Stomach (tissue), 19 donors: ENCODE measurements at places on chromosomes 7 and 10. TPM values are rescaled to one million over a fixed set of nuclear protein-coding genes. Genes with fewer than 3 reads are reported as not detected.
A peak's percentile ranks its signal among the peaks of the same experiment; 100 is the strongest.

- H3K36me3 ChIP-seq: no peaks in the 10 kb centered on the region
- peaks cover 11% of the 10 kb centered on the region for H3K4me1 ChIP-seq
- H3K27ac ChIP-seq: peak overlapping the region; percentile 76
- H3K27me3 ChIP-seq: no peaks in the 10 kb centered on the region
These were observed 40.3 kb upstream of the MET start for GRCh38 chr7:116631676-116632075.

- H3K4me3 ChIP-seq: no peak overlapping the region
- peaks cover 5% of the 10 kb centered on the region for H3K4me1 ChIP-seq
- no peak overlapping the region for H3K27ac ChIP-seq
- DNase-seq: no peak
- no peaks in the 10 kb centered on the region for H3K27me3 ChIP-seq
- H3K36me3 ChIP-seq: no peaks in the 10 kb centered on the region
These were observed 20.0 kb upstream of the TNRC18 start for GRCh38 chr7:5443678-5444077.

- H3K4me3 ChIP-seq: no peak overlapping the region
- H3K4me1 ChIP-seq: no peaks in the 10 kb centered on the region
- no peaks in the 10 kb centered on the region for H3K27me3 ChIP-seq
- no peak overlapping the region for H3K27ac ChIP-seq
These were observed 125.8 kb downstream of the CACNA2D1 start for GRCh38 chr7:82317760-82318159.

Gene CWF19L1
- 13.3 TPM for total RNA-seq

Gene MYOZ1
- total RNA-seq: not detected

GRCh38 chr7:105621617-105622016, 40.3 kb upstream of the EFCAB10 start:
- no peaks in the 10 kb centered on the region for H3K4me1 ChIP-seq
- H3K27me3 ChIP-seq: no peaks in the 10 kb centered on the region
- peak; percentile 75 for DNase-seq
- peaks cover 73% of the 10 kb centered on the region for H3K36me3 ChIP-seq

- H3K4me1 ChIP-seq: no peaks in the 10 kb centered on the region
- H3K27ac ChIP-seq: no peak overlapping the region
- no peak overlapping the region for H3K4me3 ChIP-seq
- no peak for DNase-seq
- no peaks in the 10 kb centered on the region for H3K27me3 ChIP-seq
These were observed 53.5 kb upstream of the FRMD4A start for GRCh38 chr10:14384116-14384730.

GRCh38 chr10:12201543-12201942, 5.6 kb downstream of the CDC123 start:
- DNase-seq: no peak
- H3K4me1 ChIP-seq: peaks cover 25% of the 10 kb centered on the region
- H3K4me3 ChIP-seq: no peak overlapping the region
- no peaks in the 10 kb centered on the region for H3K27me3 ChIP-seq
- H3K36me3 ChIP-seq: peaks cover 71% of the 10 kb centered on the region

Gene AKR1C1
- total RNA-seq: 17.4 TPM

Gene COBL
- total RNA-seq: 33.3 TPM

DNA sequence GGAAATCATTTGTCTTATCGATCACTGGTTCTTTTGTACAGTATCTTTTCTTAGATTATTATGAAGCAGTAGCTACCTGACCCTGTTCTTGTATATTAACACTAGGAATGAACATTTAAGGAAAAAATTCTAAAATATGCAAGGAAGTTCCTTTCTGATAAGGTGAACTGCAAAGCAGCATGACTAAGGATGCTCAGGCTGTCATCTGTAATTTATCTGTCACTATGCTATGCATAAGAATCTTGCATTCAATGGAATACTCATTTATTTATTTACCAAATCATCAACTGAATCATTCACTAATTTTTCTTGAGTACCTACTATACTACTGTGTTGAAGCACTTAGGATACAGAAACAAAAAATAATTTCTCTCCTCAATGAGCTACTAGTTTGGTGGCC, 5.8 kb downstream of the GSDME start:
- no peak overlapping the region for H3K4me3 ChIP-seq
- H3K27me3 ChIP-seq: no peaks in the 10 kb centered on the region
- H3K4me1 ChIP-seq: peaks cover 4% of the 10 kb centered on the region
- DNase-seq: no peak
- no peak overlapping the region for H3K27ac ChIP-seq
- H3K36me3 ChIP-seq: no peaks in the 10 kb centered on the region

Gene NKX1-2
- total RNA-seq: not detected

- no peaks in the 10 kb centered on the region for H3K36me3 ChIP-seq
- no peak for DNase-seq
- H3K4me1 ChIP-seq: no peaks in the 10 kb centered on the region
- H3K27me3 ChIP-seq: no peaks in the 10 kb centered on the region
- H3K27ac ChIP-seq: no peak overlapping the region
These were observed 78.0 kb upstream of the TNS3 start for GRCh38 chr7:47659664-47660462.

Gene KNDC1
- 1.7 TPM for total RNA-seq

Gene AKR1C4
- total RNA-seq: not detected

- H3K27ac ChIP-seq: no peak overlapping the region
- H3K36me3 ChIP-seq: no peaks in the 10 kb centered on the region
- H3K4me1 ChIP-seq: no peaks in the 10 kb centered on the region
- H3K27me3 ChIP-seq: no peaks in the 10 kb centered on the region
- no peak for DNase-seq
These were observed 43.0 kb downstream of the CH25H start for GRCh38 chr10:89164080-89164479.

Gene IFRD1
- 76.4 TPM for total RNA-seq

GRCh38 chr10:69644658-69645295, 14.7 kb downstream of the FAM241B start:
- H3K4me3 ChIP-seq: no peak overlapping the region
- no peaks in the 10 kb centered on the region for H3K4me1 ChIP-seq
- DNase-seq: peak; percentile 61
- no peak overlapping the region for H3K27ac ChIP-seq
- H3K27me3 ChIP-seq: peaks cover 22% of the 10 kb centered on the region
- no peaks in the 10 kb centered on the region for H3K36me3 ChIP-seq

GRCh38 chr10:114723991-114724715, 66.1 kb upstream of the ABLIM1 start:
- no peaks in the 10 kb centered on the region for H3K36me3 ChIP-seq
- H3K27ac ChIP-seq: no peak overlapping the region
- H3K4me1 ChIP-seq: peaks cover 35% of the 10 kb centered on the region

Gene DNAH11
- total RNA-seq: not detected

Gene LRIT1
- total RNA-seq: not detected

Gene GRID1
- 1.0 TPM for total RNA-seq

GRCh38 chr7:150856303-150857275, 4.3 kb downstream of the AOC1 start:
- DNase-seq: no peak
- no peaks in the 10 kb centered on the region for H3K4me1 ChIP-seq

Gene RUFY2
- total RNA-seq: 25.9 TPM

Gene USP54
- total RNA-seq: 112 TPM

GRCh38 chr7:112422842-112423496, 27.3 kb upstream of the IFRD1 start:
- no peaks in the 10 kb centered on the region for H3K36me3 ChIP-seq
- H3K27me3 ChIP-seq: no peaks in the 10 kb centered on the region
- H3K4me3 ChIP-seq: no peak overlapping the region
- peaks cover 12% of the 10 kb centered on the region for H3K4me1 ChIP-seq

DNA sequence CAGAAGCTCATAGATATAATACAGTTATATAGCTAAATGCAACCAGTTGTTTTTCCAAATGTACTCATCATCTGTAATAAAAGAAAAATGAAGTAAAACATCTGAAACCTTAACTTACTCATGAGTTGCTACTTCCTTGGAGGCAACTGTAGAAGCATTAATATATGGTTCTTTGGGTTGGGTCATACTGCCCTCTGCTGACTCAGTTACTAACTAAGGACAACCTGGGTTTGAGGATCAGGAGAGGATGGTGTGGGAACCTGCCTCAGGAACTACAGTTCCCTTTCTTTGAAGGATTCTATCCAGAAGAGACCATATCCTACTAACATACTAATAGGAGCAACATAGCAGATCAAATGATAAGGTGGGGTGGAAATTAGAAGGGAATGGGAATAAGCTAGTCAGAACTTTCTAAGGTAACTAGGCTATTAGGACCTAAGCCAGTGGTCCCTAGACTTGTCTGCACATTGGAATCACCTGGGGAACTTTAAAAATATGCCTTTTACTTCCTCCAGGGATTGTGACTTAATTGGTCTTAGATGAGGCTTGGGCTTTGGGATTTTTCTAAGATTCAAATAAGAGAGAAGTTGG, 20.7 kb downstream of the COX15 start:
- no peak overlapping the region for H3K27ac ChIP-seq
- peak; percentile 29 for DNase-seq
- H3K27me3 ChIP-seq: no peaks in the 10 kb centered on the region
- H3K4me1 ChIP-seq: peaks cover 21% of the 10 kb centered on the region

DNA sequence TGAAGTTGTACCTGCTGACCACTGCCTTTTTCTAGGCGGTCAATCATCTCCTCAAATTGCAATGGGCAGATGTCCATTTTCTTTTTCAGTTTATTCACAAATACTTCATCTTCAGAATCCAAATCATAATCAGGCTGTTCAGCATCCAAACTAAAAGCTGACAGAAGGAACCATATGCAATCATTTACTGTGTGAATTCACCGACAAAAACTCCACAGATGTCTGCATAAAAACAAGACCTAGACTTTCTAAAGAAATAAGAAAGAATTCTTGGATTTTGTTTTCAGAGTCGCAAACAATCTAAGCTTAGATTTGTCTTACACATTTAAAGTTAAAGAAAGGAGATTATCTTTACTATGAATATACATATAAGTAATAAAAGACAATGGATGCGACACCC, 53.4 kb downstream of the EPC1 start:
- no peaks in the 10 kb centered on the region for H3K27me3 ChIP-seq
- peaks cover 41% of the 10 kb centered on the region for H3K36me3 ChIP-seq
- DNase-seq: no peak
- no peak overlapping the region for H3K27ac ChIP-seq
- peaks cover 32% of the 10 kb centered on the region for H3K4me1 ChIP-seq

DNA sequence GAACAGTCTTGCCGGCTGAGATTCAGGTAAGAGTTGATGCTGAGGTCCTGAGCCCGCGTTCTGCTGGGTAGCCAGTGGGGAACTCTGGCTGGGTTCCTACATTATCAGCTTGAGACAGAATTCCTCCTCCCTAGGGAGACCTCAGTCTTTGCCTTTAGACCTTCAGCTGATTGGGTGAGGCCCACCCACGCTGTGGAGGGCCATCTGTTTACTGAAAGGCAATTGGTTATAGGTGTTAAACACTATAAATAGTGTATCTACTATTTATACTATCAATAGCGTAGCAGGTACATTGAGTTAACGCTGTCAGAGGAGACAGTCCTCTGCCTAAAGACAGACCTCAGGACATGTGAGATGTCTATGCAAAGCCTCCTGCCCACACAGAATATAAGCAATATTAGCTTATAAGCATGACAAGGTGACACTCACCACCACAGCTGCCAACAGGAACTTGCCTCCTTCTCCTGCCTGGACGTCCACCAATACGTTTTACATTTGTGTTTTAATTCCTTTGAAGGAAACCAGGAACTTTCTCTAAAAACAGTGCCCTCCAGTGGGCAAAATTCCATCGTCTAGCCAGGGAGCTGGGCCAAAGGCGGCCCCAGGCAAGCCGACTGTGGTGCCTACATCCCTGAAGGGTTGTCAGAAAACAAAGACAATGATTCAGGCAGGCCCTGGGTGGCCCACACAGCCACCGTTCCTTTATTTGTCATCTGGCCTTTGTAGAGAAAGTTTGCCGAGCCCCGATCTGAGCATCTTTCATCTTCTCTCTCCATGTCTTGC, 58.8 kb downstream of the INSIG1 start:
- no peak overlapping the region for H3K4me3 ChIP-seq
- no peak overlapping the region for H3K27ac ChIP-seq
- H3K27me3 ChIP-seq: peaks cover 40% of the 10 kb centered on the region
- no peaks in the 10 kb centered on the region for H3K4me1 ChIP-seq
- H3K36me3 ChIP-seq: no peaks in the 10 kb centered on the region

DNA sequence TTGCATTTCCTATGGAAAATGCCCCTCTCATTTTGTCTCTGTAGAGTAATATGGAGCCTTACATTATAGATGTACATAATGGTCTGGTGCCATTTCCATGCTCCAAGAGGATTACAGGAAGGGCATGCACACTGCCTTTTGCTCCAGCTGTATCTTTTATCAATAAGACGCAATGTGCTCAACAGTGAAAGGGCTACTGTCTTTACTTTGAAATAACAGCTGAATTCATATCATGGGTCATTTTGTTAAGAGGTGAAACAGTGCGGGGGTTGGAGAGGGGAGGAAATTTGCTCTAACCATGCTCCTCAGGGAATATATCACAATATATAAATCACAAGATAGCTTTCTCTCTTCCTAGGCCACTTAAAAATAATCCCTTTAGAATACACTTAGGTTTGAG, 77.7 kb downstream of the ICA1 start:
- no peaks in the 10 kb centered on the region for H3K27me3 ChIP-seq
- H3K27ac ChIP-seq: no peak overlapping the region
- no peaks in the 10 kb centered on the region for H3K4me1 ChIP-seq
- DNase-seq: no peak
- H3K4me3 ChIP-seq: no peak overlapping the region

DNA sequence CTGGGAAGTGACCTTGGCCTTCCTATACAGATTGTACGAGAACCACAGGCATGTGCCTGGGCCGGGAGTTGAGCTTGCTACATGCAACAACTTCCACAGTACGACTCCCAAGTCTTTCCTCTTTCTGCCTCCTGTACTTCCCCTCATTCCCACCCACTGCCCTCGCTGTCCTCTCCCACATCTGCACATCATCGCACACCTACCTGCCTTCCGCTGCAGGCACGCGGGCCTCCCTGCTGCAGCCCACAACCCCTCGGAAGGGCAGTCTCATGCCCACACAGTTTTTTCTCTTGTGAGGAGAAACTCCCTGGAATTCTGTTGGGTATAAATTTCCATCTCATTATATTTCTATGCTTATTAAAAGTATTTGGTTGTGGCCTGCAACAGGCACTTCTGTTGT, 117.2 kb downstream of the ACTR3B start:
- H3K36me3 ChIP-seq: no peaks in the 10 kb centered on the region
- no peak for DNase-seq
- H3K4me1 ChIP-seq: no peaks in the 10 kb centered on the region
- H3K4me3 ChIP-seq: no peak overlapping the region
- no peaks in the 10 kb centered on the region for H3K27me3 ChIP-seq

Gene SYT15B
- not detected for total RNA-seq

GRCh38 chr7:11754123-11754522, 77.9 kb downstream of the THSD7A start:
- H3K4me3 ChIP-seq: no peak overlapping the region
- no peaks in the 10 kb centered on the region for H3K4me1 ChIP-seq
- DNase-seq: no peak
